Astrocyte (in vitro differentiated cells and primary cell): ENCODE measurements at places on chromosomes 7 and 10. TPM values are rescaled to one million over a fixed set of nuclear protein-coding genes. Genes with fewer than 3 reads are reported as not detected.

GRCh38 chr10:128879441-128880140 is 587.5 kb upstream of the MGMT start:
- no peak overlapping the region for H3K27ac ChIP-seq
- H3K4me3 ChIP-seq, result no peak overlapping the region
- no peaks in the 10 kb centered on the region for H3K36me3 ChIP-seq
- H3K4me1 ChIP-seq, result no peaks in the 10 kb centered on the region

Gene UTF1
- 0.18 TPM in 1 of 2 replicates, not detected in the other for total RNA-seq

DNA sequence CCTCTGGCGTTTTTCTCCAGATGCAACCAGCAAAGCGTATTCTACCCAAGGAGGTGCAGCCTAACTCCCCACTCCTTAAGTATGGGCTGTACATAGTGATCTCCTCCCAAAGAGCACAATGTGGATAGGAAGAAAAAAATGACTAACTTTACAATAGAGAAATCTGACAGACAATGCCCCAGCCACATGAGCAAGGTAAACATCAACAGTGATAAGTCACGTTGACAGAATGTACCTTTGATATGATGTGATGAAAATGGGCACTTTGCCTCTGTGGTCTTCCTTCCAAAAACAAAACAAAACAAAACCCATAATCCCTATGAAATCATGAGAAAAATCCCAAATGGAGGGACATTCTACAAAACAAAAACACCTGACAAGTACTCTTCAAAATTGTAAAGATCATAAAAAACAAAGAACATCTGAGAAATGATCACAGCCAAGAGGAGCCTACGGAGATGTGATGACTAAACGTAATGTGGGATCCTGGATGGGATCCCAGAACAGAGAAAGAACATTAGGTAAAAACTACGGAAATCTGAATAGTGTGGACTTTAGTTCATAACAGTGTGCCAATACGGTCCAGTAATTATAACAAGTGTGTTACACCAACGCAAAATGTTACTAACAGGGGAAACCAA is 50.6 kb downstream of the ABLIM1 start:
- H3K27me3 ChIP-seq, result no peaks in the 10 kb centered on the region
- no peak overlapping the region for H3K4me3 ChIP-seq
- no peaks in the 10 kb centered on the region for H3K36me3 ChIP-seq
- H3K4me1 ChIP-seq, result no peaks in the 10 kb centered on the region
- H3K27ac ChIP-seq, result no peak overlapping the region

GRCh38 chr7:7639421-7639820 is 1.1 kb upstream of the UMAD1 start:
- no peaks in the 10 kb centered on the region for H3K27me3 ChIP-seq
- H3K4me1 ChIP-seq, result peaks cover 6% of the 10 kb centered on the region
- peak overlapping the region; percentile 95 for H3K4me3 ChIP-seq
- peak overlapping the region; percentile 78 for H3K27ac ChIP-seq

DNA sequence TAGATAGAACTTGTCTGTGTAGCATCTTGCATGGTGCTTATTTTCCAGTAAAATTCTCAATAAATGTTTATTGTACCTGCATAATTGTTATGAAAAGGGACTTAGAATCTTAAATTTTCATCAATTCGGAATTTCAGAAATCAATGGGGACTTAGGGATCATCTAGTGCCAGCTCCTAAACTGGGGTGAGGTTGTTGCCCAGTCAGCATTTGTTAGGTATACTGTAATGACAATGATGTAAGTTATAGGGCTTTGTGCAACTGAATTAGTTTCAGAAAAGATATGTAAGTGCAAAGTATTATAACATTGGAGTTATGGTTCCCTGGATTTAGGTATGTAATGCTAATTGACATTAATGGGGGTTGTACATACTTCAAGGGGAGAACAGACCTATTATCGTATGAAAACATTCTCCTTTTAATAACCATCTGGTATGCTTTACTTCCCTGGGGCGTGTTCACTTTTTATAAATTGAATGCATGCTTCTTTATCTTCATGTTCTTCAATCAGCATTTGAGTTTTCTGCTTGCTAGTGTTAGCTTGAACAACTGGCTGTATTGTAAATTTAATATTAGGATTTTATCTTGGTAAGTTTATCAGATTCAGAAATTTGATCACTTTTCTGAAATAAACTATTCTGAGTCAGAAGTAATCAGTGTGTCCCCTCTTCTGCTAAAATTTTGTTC is 270.3 kb downstream of the BBS9 start:
- no peak overlapping the region for H3K4me3 ChIP-seq
- H3K27me3 ChIP-seq, result no peaks in the 10 kb centered on the region
- H3K4me1 ChIP-seq, result no peaks in the 10 kb centered on the region
- H3K36me3 ChIP-seq, result no peaks in the 10 kb centered on the region

DNA sequence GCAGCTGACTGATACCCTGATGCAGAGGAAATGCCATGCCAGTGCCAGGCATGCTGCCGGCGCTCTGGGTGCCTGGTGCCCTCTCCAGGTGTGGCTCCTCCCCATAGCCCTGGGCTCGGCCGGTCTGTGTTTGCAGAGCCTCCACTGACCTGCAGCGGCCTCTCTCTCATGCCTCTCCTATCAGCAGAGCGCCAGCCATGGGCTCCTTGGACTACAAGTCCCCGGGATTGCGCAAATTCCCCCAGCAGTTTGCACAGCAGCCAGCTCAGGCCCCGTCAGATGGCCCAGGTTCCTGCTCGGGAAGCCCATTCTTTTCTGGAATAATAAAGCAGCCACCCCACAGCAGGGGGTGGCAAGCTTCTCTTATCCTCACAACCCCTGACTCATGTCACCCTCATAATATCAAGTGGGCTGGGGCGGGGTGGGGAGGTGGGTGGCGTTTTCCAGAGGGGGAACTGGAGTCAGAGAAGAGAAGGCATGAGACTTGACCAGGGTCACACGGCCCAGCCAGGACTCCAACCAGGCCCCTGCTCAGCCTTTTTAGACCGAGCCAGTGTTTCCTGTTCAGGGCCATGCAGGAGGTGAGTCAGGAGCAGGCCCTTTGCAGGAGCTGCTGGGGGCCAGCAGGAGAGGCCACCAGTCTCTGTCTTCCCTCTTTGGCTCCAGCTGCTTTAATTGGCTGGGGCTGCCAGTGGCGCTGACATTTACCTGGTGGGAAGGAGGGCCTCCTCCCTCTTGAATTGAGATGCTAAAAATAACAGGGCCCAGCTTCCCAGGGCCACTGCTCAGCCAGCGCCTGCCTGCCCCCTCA is 58.6 kb downstream of the ZMIZ1 start:
- H3K27me3 ChIP-seq, result no peaks in the 10 kb centered on the region
- DNase-seq, result peak; percentile 77
- peak overlapping the region; percentile 31 for H3K27ac ChIP-seq

Gene PKD2L1
- total RNA-seq, result not detected in 2 replicates

DNA sequence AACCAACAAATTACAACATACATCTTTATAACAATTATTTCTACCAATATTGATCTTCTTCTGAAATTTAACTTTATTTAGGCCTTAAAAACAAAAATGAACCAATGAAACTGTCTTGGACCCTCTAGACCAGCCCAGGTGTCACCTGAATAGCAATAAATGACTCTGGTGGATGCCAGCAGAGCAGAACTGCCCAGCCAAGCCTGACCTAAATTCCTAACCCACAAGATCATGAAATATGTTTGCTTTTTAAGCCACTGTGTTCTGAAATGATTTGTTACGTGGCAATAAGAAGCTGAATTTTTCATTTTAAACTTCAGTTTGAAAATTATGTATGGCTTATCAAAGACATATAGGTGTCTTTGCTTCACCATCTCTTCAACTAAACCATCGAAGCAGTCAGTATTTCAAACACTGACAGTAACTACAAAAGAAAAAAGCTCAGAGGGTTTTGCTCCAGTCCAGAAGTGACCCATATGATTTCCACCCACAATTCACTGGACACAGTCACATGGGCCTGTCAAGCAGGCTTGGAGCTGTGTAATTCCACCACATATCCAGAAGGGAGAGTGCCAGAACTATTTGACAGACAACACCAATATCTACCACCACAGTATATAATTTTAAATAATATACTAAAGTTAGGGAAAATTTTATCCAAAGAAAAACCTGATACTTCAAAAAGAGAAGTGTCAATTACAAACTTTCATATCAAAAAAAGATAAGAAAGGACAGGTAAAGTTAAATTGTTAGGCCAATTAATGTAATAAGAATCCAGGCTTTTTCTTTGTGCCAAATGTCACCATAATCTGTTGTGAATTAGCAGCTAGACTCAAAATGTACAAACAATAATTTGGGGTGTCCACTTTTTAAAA is 94.5 kb downstream of the KMT2C start:
- DNase-seq, result peak; percentile 52
- H3K36me3 ChIP-seq, result no peaks in the 10 kb centered on the region
- no peak overlapping the region for H3K27ac ChIP-seq
- no peaks in the 10 kb centered on the region for H3K27me3 ChIP-seq
- no peaks in the 10 kb centered on the region for H3K4me1 ChIP-seq
